Stimulated activated CD8-positive, alpha-beta memory T cell treated with anti-CD3 and anti-CD28 coated beads, Interleukin-4, amount 100 ng/mL, for 1 hour (primary cell): ENCODE measurements at places on chromosomes 6 and 20.

GRCh38 chr6:112927641-112928320 is 580.7 kb downstream of the RFPL4B start:
- DNase-seq = no peak

- DNase-seq = no peak
Observed at GRCh38 chr20:1118004-1118335, 432 bp upstream of the PSMF1 start.

GRCh38 chr6:150652848-150653613 is 53.3 kb downstream of the PLEKHG1 start:
- no peak for DNase-seq

GRCh38 chr6:12595161-12595811 is 121.3 kb upstream of the PHACTR1 start:
- DNase-seq = no peak

DNA sequence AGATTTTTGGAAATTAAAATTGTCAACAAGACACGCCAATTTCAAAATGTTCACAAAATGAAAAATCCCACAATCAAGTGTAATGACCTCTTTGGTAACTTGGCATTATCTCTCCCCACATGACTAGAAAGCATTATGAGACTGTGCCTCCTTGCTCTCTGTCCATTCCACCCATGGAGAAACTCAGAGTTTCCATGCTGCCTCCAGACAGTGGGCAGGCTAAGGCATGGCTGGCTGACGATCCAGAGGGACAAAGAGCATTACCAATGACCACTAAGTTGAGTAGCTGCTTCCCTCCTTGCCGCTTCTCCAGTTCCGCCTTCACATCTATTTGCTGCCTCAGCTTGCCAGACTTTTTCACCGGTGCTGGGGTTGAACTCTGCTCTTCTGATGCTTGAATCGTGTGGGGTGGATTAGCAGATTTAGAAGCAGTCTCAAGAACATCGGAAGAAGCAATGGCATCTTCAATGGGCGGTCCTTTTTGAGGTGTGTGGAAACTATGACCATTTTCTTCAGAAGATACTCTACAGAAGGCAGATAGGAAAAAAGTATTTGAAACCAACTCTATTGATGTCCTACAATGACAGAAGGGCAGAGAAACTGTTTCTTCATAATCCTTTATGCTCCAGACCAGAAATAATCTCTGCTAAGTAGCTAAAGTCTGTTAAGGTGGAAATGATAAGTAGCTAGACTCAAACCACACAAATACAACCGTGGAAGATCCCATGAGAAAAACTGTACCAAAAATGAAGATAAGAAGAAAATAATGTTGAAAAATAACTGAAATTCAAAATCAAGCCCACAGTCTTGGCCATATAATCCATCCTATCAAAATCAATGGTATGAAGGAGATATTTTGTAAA is 47.5 kb upstream of the ALDH8A1 start:
- no peak for DNase-seq

GRCh38 chr6:134398453-134398852 is 80.5 kb upstream of the SGK1 start:
- no peak for DNase-seq

- DNase-seq = no peak
Observed at GRCh38 chr20:47998736-47999135, 213.5 kb upstream of the SULF2 start.

GRCh38 chr20:32028647-32029372 is 18.6 kb downstream of the CCM2L start:
- DNase-seq = no peak
